ENCODE measurements at places on chromosomes 7 and 10.
A peak's percentile ranks its signal among the peaks of the same experiment; 100 is the strongest.

GRCh38 chr10:103241262-103242011 is 4.2 kb upstream of the RPEL1 start:
- DNase-seq: peak; percentile 28

- DNase-seq: no peak
Observed at GRCh38 chr7:139094596-139094995, 14.9 kb downstream of the ZC3HAV1 start.

GRCh38 chr10:16828114-16828568 is 10.9 kb upstream of the RSU1 start:
- DNase-seq: peak; percentile 87

DNA sequence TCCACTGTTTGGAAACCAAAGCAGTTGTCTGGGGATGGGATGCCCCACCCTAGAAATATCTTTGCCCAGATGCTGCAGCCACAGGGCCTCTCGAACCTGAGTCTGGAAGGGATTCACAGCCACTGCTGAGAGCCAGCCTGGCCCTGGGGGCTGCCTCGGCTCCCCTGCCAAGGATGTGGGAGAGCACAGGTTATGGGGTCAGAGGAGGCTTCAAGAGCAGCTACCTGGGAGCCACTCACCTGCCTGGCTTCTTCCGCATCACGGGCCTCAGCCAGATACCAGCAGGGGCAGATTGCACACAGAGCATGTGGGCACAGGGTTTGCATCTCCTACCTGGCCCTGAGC is 5.4 kb upstream of the PWWP2B start:
- DNase-seq: no peak

DNA sequence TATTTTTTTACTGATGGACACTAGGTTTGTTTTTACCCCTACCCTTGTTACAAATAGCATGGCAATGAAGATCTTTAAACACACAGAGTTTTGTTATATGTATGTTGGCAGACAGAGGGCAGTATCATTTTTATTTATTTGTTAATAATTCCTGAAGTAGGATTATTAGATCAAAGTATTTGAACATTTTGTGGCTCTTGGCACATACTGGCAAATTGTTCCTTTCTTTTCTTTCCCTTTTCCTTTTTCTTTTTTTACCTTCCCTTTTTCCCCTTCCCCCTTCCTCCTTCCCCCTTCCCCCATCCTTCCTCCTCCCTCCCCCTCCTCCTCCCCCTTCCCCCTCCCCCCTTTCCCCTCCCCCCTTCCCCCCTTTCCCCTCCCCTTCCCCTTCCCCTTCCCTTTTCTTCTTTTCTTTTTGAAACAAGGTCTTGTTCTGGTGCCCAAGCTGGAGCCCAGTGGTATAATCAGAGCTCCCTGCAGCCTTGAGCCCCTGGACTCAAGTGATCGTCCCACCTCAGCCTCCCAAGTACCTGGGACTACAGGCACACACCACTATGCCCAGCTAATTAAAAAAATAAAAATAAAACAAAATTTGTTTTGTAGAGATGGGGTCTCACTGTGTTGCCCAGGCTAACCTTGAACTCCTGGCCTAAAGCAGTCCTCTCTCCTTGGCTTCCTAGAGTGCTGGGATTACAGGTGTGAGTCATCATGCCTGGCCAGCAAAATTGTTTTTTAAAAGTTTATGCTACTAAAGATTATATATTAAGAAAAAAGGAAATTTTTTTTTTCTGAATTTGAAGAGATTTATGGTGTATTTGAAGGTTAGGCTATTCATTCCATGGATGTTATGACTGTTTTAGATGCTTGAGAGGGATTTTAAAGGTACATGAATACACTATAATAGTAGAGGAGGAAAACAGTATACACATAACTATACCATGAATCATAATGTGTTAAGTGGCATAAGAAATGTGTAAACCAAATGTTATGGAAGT is 39.3 kb downstream of the SEPTIN7 start:
- DNase-seq: no peak

DNA sequence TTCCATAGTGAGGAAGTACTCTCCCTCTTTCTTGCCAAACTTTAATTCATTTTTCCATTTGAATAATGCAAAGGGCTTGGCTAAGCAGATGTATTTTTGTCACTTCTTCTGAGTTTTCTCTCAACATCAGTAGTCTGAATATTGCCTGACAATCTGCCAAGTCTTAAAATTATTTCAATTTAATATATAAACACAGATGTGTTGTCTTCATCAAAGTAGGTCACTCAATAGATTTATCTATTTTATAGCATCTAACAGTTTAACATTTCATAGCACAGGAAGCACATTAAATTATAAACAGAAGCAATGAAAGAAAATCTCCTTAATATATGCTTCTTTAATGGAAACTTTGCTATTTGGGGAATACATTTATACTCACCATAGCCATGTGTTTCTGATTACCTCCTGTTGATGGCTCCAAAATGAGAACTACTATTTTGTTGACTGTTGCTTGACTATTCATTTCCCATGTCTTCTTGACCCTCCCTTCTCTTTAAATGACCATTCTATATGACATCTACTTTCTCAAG is 4.5 kb downstream of the CPED1 start:
- DNase-seq: no peak

GRCh38 chr10:125344573-125345171 is 184.3 kb upstream of the CTBP2 start:
- DNase-seq: no peak

- DNase-seq: no peak
Observed at GRCh38 chr10:114609518-114610426, 48.3 kb downstream of the ABLIM1 start.

DNA sequence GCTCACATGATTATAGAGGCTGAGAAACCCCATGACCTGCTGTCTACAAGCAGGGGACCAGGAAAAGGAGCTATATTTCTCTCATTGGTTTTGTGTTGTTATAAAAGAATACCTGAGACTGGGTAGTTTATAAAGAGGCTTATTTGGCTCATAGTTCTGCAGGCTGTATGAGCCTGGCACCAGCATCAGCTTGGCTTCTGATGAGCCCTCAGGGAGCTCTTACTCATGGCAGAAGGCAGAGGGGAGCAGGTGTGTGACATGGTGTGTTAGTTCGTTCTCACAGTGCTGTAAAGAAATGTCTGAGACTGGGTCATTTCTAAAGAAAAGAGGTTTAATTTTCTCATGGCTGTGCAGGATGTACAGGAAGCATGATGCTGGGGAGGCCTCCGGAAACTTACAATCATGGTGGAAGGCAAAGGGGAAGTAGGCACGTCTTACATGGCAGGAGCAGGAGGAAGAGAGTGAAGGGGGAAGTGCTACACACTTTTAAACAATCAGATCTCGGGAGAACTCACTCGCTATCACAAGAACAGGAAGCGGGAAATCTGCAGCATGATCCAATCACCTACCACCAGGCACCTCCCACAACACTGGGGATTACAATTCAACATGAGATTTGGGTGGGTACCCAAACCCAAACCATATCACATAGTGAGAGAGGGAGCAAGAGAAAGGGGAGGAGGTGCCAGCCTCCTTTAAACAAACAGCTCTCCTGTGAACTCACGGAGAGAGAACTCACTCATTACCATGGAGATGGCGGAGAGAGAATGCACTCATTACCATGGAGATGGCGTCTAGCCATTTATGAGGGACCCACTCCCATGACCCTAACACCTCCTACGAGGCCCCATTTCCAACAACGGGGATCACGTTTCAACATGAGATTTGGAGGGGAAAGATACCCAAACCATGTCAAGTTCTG is 133.4 kb downstream of the JCAD start:
- no peak for DNase-seq

GRCh38 chr10:67770537-67770936 is 67.5 kb downstream of the DNAJC12 start:
- no peak for DNase-seq

- DNase-seq: no peak
Observed at GRCh38 chr7:150356265-150356897, 12.2 kb upstream of the REPIN1 start.

GRCh38 chr7:129955993-129956543 is 3.3 kb upstream of the UBE2H start:
- DNase-seq: no peak

DNA sequence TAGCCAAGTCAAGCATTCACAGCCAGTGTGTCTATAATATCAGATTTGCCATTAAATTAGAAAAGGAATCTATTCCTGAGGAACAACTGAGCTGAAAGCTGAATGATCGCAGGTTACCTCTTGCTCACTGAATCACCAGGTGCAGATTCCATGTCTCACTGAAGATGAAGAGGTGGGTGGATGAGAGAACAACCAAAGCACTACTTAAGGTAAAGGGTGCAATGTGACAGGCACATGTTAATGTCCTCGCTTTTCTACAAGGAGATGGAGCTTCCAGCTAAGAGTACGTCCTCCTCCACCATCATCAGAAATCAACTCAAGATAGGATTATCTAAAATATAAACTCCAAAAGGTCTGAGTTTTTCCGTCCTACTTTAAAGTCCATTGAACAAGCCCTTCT is 4.6 kb downstream of the SORCS1 start:
- DNase-seq: no peak

GRCh38 chr10:111354859-111355258 is 278.0 kb downstream of the ADRA2A start:
- no peak for DNase-seq

- no peak for DNase-seq
Observed at GRCh38 chr7:147774461-147774860, 816.1 kb upstream of the C7orf33 start.

DNA sequence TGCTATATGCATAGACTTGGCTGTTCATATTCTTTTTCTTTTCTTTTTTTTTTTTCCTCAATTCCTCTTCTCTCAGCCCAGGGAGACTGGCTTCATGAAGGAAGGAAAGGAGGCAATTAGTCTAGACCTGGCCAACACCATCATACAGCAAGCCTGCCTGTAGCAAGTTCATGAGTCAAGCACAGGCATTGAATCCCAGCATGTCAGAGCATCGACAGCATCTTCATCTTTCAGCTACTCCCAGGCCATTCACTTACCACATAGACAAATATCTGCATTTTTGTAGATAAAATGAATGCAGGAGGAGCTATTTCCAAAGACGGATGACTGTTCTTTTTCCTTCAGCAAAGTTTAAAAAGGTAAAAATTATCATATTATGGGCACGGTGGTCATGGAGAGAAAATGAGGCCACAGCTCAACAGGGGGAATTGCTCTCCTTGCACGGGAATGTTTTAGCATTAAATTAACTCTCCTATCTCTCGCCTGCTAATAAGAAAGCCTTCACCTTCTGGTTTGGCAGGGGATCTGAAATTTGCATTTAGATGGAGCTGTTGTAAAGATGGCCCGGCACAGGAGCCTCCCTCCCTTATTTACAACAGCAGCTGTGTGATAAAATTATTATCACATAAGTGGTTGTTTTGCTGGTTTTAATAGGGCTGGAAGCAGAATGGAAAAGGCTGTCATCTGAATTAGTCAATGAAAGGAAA is 626.5 kb upstream of the AUTS2 start:
- no peak for DNase-seq

GRCh38 chr7:120460949-120461348 is 188.0 kb downstream of the KCND2 start:
- DNase-seq: no peak

DNA sequence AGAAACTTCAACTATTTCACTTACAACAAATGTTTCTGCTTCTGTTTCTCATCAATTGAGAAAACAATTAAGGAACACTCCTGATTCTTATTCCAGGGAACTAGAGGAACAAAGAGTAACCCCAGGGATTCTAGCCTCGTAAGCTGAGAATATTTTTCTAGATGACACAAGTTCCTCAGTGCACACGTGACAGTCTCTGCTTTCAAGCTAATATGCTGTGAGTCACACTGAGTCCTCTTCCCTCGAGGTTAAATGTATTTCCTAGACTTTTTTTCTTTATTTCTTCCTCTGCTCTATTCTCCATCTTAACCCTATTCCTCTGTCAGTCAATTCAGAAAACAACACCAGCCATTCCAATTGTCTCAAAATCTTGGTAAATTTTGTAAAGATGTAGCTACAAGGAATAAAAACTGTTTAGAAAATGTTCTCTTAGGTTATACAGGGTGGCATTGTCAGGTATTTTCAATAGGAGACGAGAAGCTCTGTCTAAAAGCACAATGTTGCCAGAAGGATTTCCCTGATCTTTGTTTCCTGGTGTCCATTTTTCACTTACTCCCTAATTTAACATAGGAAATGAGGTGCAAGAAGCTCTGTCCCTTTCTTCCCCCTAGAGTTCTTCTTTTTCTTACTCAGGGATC is 5.8 kb upstream of the C1GALT1 start:
- DNase-seq: peak; percentile 53

DNA sequence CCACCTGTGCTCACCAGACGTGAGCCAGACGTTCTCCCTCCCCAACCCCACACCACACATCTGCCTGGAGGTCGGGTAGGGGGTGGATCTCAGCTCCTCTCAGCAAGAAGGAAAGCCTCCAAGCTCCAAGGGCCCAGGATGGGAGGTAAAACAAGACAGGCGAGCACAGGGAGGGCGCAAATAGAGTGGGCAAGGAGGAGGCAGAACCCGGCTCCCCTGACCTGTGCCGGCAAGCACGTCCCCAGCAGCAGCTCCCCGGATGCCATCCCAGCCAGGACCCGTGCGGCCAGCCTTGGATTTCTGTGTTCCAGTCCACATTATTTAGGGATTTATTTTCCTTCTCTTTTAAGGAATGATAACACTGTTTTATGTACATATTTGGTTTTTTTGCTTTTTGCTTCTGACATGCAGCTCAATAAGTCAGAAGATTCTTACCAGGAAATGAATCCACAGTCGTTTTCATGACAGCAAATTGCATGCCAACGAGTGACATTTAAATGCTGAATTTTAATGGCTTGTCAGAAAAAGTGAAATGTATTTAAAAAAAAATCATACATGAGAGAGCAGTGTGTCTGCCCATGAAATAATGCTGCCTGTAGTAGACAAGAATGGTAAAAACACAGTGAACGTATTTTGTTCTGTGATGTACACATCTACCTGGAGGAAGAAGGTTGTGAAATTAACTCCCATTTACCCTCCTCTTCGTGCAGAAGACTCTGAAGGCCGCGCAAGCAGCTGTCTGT is 276.5 kb downstream of the PTPRN2 start:
- no peak for DNase-seq

GRCh38 chr10:130485958-130486895 is 350.0 kb downstream of the GLRX3 start:
- DNase-seq: no peak

GRCh38 chr7:96401200-96401599 is 79.3 kb upstream of the SLC25A13 start:
- no peak for DNase-seq

- no peak for DNase-seq
Observed at GRCh38 chr7:123023126-123023525, 27.6 kb upstream of the TAS2R16 start.

DNA sequence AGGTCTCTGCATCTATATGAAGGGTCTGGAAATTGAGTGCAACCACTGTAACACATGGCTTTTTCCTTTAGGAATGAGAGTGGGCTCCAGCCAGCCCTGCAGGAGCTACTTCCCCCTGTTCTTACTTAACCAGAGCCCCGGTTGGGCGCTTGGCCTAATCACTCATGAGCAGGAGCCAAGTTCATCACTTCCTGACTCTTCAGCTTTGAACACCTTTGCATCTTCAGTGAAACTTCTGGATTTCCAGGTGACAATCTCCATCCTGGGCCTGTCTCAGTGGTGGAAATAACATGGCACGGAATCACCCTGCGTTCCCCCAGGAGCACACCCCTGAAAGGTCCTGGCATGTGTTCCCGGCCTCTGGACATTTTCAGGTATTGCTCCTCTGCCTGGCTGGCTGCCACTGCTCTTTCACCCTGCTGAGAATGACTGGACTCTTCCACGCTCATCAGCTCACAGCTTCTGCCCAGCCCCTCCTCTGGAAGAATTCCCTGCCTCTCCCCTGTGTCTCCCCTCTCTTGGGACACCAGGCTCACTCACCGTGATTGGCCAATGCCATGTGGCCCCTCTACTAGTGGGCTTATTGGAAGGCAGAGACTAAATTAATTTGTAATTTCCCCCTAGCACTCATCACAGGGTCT is 229.1 kb upstream of the GRB10 start:
- no peak for DNase-seq
